Endothelial cell (in vitro differentiated cells): ENCODE measurements at places on chromosomes 4 and X.

DNA sequence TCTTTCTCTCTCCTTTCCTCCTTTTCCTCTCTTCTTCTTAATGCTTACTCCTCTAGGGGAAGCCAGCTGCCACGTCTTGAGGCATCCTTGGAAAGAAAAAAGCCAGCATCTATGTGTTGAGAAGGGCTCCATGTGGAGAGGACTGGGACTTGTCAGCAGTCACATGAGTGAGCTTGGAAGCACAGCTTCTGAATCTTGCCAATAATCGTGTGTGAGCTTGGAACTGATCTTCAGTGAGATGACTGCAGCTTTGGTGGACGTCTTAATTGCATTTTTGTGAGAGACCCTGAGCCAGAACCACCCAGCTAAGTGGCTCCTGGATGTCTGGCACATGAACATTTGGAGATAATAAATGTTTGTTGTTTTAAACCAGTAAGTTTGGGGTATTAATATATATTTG lies 371.7 kb downstream of the SLITRK2 start:
- DNase-seq: no peak

GRCh38 chr4:75715105-75715799 lies 9.1 kb upstream of the USO1 start:
- no peak for DNase-seq

GRCh38 chr4:4677556-4678522 lies 136.0 kb upstream of the STX18 start:
- DNase-seq: peak; percentile 61

- no peak for DNase-seq
Measured at GRCh38 chrX:131746491-131746968, 202.7 kb downstream of the OR13H1 start.
